ENCODE measurements at places on chromosomes 1 and 21.

GRCh38 chr1:246947255-246947654, 15.5 kb upstream of the AHCTF1 start:
- peak; percentile 18 for DNase-seq

GRCh38 chr1:74396933-74397332, 115.5 kb downstream of the LRRC53 start:
- DNase-seq, result no peak

GRCh38 chr1:229482511-229482910, 25.6 kb downstream of the NUP133 start:
- DNase-seq, result no peak

DNA sequence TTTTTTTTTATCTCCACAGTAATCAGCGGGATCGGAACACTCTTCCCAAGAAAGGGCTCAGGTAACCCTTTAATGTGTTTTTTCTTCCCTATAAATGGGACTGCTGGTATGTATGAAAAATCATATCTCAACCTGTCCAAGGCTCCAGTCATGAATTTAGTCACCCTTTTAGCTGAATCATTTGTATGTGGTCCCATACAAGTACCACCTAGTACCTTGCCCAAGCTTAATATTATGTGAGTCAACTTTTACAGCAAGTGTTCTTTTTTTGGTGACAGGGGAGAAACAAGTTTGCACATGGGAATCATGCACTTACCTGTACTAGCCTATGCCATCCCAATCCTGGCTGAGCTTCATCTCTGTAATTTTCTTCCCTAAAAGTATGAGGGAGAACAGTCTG, 43.7 kb upstream of the IPO9 start:
- DNase-seq, result no peak

DNA sequence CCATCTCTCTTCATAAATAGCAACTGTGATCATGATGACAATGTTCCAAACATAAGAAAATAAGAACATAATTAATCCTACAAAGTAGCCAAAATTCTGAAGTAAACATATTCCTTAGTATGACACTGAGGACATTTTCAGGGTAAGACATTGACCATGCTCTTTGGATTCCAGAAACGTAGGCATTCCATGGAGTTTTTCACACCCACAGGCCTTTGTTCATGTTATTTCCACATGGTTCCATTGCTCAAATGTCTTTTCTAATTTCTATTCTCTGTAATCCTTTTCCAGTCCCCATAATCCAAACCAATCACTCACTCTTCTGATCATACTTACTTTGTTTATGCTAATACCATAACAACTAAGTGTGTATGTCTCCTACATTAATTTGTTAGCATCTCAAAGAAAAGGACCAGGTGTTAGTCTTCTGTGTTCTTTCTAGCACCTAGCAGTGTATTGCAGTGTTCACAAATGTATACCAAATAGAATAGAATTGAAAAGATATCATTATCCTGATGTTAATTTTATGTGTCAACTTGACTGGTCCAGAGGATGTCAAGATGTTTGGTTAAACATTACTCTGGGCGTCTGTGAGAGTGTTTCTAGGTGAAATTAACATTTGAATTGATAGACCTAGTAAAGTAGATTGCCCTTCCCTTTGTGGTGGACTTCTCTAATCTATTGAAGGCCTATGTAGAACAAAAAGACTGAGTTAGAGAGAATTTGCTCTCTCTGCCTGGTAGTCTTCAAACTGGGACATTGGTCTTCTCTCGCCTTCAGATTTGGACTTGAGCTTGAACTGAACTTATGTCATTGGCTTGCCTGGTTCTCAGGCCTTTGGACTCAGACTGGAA, 516.6 kb downstream of the PTPRC start:
- no peak for DNase-seq

Data from C1 segment of cervical spinal cord (tissue), 14 donors.